ENCODE measurements at places on chromosomes 1 and 21.

DNA sequence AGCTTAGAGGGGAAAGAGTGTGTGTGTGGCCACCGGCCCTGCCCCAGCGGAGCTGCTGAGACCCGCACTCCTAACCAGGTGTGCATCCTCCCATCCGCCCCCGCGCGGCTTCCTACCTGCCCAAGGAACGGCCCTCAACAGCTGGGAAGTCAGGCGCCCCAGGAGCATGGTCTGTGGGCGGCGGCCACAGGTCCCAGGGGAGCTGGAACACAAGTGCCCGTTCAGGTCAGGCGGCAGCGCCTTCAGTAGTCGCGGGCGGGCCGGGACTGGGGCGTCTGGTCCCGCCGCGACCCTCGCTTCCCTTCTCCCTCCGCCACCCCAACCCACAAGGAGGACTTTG lies 448 bp downstream of the AURKAIP1 start:
- DNase-seq: no peak

- DNase-seq: no peak
These were observed 20.7 kb downstream of the RIPK4 start for GRCh38 chr21:41745971-41746743.

- DNase-seq: peak; percentile 10
These were observed 16.3 kb downstream of the PDZK1 start for GRCh38 chr1:145690587-145691558.

DNA sequence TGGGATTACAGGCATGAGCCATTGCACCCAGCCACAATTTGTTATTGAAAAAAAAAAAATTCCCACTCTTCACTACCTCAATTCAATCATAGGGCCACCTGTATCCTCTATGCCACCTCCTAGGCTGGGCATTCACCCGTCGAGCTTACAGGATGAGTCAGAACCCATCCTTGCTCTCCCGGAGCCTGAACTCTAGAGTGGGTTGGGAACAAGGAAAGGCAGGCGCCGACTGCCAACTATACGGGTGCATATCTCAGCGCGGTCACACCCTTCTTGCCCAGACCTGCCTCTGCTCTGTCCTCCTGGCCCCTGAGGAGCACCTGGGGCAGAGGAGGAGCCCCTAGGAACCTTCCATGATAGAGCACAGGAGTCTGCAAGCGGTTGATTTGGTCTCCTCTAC lies 21.4 kb upstream of the LBR start:
- DNase-seq: no peak

DNA sequence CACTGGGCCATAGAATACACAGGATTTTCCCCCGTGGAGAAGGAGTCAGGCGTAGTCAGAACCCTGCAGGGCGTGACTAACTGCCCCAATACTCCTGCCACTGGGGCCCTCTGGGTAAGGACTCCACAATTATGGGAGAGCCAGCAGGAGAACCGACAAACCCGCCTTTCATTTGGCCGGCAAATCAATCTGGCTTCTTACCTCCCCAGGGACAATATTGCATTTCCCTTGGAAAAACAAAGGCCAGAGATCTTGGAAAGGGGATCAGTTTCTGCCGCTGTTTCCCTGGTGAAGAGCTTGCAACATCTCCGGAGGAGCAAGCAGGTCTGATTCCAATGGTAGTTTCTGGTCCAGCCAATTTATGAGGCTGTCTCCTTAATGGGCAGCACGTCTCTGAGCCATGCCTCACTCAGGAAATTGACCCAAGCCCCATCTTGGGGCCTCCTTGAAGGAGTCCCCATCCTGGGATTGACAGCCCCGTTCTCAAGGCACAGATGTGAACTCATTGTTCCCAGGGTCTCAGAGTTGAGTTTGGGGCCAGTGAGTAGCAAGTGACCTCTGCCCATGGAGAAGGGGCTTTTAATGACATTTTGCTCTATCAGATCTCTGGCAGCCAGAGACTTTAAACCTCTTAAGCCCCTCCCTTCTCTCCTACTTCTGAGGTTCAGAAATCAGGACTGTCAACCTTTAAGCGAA lies 4.3 kb downstream of the TRABD2B start:
- DNase-seq: no peak

DNA sequence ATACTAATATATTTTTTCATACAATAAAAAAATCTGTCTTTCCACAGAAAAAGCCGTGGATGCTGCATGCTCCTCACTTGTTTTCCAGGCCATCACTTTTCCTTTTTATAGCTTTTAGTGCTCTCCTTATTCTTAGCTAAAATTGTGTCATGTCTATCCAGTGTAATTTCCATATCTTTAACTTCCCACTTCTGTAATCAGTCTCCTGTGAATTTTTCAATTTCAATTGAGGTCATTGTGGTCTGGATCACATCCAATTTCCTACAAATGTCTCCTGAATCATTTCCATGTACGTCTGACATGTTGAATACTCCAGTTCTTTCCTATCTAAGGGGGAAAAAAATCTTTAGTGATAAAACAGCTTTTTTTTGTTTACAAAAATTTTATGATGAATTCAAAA lies 838.2 kb upstream of the B3GALT2 start:
- no peak for DNase-seq

DNA sequence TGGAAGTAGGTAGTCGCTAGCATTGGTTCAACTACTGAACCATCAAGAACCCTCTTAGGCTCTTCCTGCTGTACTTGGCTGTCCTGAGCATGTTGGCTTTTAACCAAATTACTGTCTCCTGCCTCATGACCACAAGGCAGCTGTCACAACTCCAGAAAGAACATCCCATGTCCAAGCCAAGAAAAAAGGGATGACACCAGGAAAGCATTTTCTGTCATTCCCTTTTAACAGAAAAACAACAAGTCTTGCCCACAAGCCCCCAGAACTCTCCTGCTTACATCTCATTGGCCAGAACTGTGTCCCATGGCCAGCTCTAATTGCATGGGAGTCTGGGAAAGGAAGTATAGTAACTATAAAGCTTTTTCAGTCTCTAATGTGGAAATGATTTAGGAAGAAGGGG lies 2.4 kb upstream of the RNU5D-1 start:
- no peak for DNase-seq

GRCh38 chr1:15701784-15702183 lies 17.7 kb downstream of the PLEKHM2 start:
- no peak for DNase-seq

DNA sequence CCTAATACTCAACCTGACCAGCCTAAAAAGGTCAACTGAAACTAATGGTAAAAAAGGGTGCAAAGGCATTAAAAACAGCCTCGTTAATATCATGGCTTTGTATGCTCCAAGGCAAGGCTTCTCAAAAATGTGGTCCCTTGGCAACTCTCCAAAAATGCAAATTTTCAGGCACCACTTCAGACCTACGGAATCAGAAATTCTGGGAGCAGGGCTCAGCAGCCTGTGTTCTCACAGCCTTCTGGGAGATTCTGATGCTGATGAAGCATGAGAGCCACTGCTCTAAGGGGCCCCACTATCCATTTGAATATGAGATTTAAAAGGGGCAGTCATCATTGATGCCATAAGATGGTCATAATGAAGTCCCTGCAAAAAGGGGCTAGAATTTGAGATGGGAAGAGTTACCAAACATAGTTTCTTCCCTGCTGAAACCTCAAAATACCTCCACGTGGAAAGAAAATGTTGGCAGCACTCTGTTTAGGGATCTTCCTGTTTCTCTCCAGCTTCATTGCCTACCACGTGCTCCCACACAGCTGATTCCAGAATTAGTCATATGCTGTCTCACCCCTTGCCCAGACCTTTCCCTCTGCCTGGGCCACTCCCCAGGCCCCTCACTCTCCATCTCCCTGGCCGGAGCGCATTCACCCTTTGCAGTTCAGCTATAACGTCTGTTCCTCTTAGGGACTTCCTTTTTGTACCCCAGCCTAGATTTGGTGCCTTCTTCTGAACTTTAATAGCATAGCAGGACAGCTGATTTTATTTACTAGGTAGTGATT lies 46.7 kb downstream of the PHC2 start:
- no peak for DNase-seq

DNA sequence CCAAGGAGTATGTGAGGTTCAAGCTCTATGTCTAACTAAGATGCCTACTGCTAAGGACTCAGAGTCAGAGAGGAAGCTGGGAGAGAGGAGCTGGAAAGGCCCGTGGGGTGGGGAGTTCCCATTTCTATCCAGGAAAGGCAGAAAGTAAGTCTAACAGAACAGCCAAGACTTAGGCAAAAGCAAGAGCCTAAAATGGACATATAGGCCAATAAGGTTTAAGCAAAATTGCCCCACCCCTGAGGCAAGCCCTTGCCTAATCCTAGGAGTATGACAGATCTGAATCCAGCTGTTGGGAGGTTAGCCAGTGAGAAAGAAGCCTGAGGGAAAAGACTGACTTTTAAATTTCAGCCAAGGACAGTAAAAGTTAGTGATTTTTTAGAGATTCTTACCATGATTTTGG lies 1.6 kb upstream of the KLHDC9 start:
- DNase-seq: no peak

DNA sequence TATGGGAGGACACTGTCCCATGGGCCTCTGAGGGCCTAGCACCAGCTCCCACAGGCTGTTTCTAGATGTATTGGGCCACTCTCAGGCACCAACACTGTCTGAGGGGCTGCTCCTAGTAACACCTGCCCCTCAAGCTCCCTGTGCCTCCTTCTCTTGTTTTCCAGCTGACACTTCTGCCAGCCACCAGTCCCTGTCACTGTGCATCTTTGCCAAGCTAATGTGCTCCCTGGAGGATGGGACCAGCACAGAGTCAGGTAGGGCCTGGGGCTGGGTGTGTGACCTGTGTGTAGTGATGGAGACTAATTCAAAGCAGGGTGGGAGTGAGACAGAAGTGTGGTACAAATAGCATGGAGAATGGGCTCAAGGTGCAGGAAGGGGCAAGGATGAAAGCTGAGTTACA lies 29.4 kb upstream of the MAGOH start:
- no peak for DNase-seq

DNA sequence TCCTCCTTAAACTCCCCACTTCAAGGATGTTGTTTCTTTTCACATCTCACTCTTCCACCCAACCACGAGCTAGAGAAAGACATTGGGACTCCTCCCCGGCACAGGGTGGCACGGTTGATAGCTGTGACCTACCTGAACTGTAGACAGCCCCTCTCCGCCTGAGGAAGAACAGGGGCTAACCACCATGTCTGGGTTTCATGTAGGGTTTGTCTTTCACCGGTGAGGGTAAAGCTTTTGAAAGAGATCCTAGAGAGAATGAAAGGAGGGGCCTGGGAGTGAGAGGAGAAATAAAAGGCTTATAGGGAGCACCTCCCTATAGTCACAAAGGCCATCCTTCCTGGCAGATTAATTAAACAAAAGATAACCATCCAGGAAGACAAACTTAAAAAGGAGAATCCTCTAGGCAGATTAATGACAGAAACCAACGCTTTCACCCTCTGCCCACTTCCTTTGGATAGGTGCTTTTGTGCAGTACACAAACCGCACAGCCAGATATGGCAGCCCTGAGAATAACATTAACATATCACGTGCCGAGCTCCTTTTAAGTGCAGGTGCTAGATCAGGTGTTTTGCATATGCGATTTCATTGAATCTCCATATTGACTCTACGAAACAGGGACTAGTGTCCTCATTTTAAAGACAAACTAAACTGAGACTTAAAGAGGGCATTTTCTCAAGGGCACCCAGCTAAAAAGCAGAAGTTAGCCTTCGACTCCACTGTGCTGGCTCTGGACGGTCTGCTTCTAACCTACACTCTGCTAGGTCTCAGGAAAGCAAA lies 178.1 kb upstream of the RUNX1 start:
- no peak for DNase-seq

- DNase-seq: no peak
These were observed 275.2 kb downstream of the VAV3 start for GRCh38 chr1:107689733-107690132.

- DNase-seq: no peak
These were observed 414.3 kb downstream of the AMY1C start for GRCh38 chr1:104163912-104164476.

DNA sequence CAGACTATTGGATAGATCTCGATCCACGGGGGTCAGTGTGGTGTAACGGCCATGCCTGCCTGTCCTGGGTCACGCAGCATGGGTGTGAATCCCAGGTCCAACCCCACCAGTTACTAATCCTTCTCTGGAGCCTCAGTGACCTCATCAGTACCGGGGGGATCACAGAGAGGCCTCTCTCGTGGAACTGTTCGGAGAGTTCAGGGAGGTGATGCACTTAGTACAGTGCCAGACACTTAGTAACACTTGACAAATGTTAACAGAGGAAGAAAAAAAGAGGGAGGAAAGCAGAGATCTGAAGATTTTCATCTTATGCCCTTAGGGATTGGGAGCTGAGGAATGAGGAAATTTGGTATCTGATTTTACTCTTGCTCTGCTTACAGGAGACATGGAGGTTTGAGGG lies 2.9 kb downstream of the ABCA4 start:
- no peak for DNase-seq

DNA sequence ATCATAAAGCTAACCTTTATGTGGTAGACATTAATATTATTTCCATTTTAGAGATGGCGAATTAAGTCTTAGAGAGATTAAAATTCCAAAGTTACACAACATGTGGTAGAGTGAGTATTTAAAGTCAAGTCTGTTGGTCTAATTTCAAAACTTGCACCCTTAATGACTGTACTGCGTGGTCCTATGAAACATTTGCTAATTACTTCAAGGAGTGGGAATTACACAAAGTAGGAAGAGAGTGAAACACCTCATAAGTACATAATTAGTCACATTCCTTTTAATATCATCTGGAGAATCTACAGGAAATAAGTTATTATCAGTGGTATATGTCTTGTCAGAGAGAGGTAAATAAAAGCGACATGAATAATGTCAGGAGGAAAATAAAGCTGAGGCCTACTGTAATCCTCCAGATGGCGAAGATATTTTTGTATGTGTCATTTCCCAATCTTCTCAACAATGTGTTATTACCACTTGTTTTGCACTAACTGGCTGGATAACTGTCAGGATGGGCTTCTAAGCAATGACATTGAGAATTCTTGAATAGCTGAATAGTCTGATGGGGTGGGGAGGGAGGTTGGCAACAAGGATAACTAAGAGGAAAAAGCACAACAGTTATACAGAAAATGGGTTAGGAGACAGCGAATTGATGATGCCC lies 95.5 kb downstream of the TNFSF18 start:
- DNase-seq: no peak

GRCh38 chr1:33365560-33365997 lies 44.7 kb upstream of the A3GALT2 start:
- DNase-seq: no peak

DNA sequence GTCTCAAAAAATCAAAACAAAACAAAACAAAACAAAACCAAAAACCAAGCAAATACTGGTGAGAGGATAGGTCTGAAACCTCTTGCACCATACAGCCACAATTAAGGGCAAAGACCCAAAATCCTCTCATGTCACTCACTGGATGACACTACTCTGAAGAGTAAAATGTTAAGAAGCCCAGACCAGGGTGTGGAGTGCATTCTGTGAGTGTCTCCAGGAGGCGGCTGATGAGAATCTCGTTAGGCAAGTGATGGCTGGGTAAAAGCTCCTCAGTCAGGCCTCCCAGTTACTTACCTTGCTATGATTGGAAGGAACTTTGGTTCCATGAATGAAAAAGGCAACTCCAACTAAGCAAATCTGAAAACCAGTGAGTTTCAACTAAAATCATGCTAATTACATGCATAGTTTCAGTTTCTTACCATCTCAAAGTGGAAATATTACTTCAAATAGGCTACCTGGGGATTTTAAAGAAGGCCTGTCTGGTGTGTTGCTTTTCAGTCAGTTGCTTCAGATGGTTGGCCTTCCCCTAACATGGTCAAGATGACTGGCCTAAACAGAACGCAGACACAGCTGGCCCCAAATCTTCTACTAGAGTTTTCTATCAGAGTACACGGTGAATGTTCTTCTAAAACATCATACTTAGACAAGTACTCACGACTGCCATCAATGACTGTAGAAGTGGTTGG lies 95.1 kb downstream of the KIAA0319L start:
- DNase-seq: no peak

- DNase-seq: no peak
These were observed 168.4 kb downstream of the RERE start for GRCh38 chr1:8649027-8649426.

- no peak for DNase-seq
These were observed 66.9 kb downstream of the DISC1 start for GRCh38 chr1:231693361-231694074.

Data from stimulated activated CD8-positive, alpha-beta memory T cell treated with anti-CD3 and anti-CD28 coated beads, Interleukin-7, amount 100 ng/mL, for 1 hour (primary cell).